Mesothelial cell of epicardium (in vitro differentiated cells): ENCODE measurements at places on chromosomes 12 and 14. TPM values are rescaled to one million over a fixed set of nuclear protein-coding genes. Genes with fewer than 3 reads are reported as not detected.

RND1 gene
- total RNA-seq = 14.9 to 15.8 TPM (median 15.0 TPM) in 3 replicates

ANKRD33 gene
- total RNA-seq = 0.18 to 0.27 TPM (median 0.22 TPM) in 3 replicates

SMIM41 gene
- 0.16 TPM in 1 of 3 replicates, not detected in the others for total RNA-seq

DLGAP5 gene
- 20.3 to 24.5 TPM (median 23.0 TPM) in 3 replicates for total RNA-seq

MANSC4 gene
- 0.29 to 0.78 TPM (median 0.72 TPM) in 3 replicates for total RNA-seq

SLC4A8 gene
- 17.5 to 21.2 TPM (median 17.6 TPM) in 3 replicates for total RNA-seq

RAD52 gene
- total RNA-seq = 21.6 to 25.0 TPM (median 23.4 TPM) in 3 replicates

DBX2 gene
- total RNA-seq = not detected in 3 replicates

MYF6 gene
- total RNA-seq = 0.16 to 0.22 TPM (median 0.20 TPM) in 3 replicates

CLMN gene
- 114 to 120 TPM (median 117 TPM) in 3 replicates for total RNA-seq

C14orf39 gene
- 1.3 to 2.3 TPM (median 1.6 TPM) in 3 replicates for total RNA-seq

STAT6 gene
- total RNA-seq = 151 to 167 TPM (median 160 TPM) in 3 replicates

TAS2R13 gene
- total RNA-seq = 3.1 to 3.8 TPM (median 3.5 TPM) in 3 replicates

SLC11A2 gene
- total RNA-seq = 112 to 123 TPM (median 117 TPM) in 3 replicates

MANSC1 gene
- 15.4 to 17.2 TPM (median 16.6 TPM) in 3 replicates for total RNA-seq

BCL2L2 gene
- total RNA-seq = 27.1 to 30.1 TPM (median 27.9 TPM) in 3 replicates

CCDC197 gene
- total RNA-seq = not detected in 3 replicates

FAM222A gene
- total RNA-seq = 1.1 to 1.9 TPM (median 1.6 TPM) in 3 replicates

IL26 gene
- not detected in 3 replicates for total RNA-seq

ZC3H14 gene
- total RNA-seq = 83.5 to 88.6 TPM (median 85.0 TPM) in 3 replicates

ACACB gene
- total RNA-seq = 15.4 to 18.2 TPM (median 16.4 TPM) in 3 replicates

VWF gene
- 0.24 to 0.31 TPM (median 0.29 TPM) in 3 replicates for total RNA-seq

MAP4K5 gene
- total RNA-seq = 80.9 to 95.4 TPM (median 94.5 TPM) in 3 replicates

CNPY2 gene
- total RNA-seq = 164 to 174 TPM (median 171 TPM) in 3 replicates

CLEC4D gene
- total RNA-seq = 0.13 TPM in 1 of 3 replicates, not detected in the others

KRT77 gene
- not detected in 3 replicates for total RNA-seq

KERA gene
- 0.09 TPM in 1 of 3 replicates, not detected in the others for total RNA-seq

TAS2R8 gene
- total RNA-seq = 0.18 to 0.42 TPM (median 0.29 TPM) in 3 replicates
